ENCODE measurements at places on chromosomes 5 and 9.

- DNase-seq = no peak
Observed at GRCh38 chr5:9302218-9302617, 243.7 kb downstream of the SEMA5A start.

DNA sequence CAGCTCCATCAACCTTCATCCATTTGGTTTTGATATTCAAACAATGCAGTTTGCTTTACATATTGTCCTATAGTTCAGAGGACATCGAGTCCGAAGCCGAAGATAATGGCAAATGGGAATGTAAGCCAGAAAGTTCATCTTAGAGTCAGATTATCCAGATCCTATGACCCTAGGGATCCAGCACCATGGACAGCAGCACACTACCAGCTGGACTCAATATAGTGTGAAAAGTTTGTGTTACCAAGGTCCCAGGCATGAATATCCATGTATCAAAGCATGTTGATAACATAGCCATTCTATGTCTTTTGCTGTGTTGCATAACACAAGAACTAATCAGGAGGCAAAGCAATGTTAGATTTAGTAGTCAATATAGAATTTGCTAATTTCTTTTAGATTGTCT is 46.3 kb downstream of the FSTL4 start:
- no peak for DNase-seq

GRCh38 chr5:100828071-100828897 is 74.8 kb downstream of the ST8SIA4 start:
- no peak for DNase-seq

GRCh38 chr5:439636-440035 is 3.3 kb upstream of the EXOC3 start:
- no peak for DNase-seq

DNA sequence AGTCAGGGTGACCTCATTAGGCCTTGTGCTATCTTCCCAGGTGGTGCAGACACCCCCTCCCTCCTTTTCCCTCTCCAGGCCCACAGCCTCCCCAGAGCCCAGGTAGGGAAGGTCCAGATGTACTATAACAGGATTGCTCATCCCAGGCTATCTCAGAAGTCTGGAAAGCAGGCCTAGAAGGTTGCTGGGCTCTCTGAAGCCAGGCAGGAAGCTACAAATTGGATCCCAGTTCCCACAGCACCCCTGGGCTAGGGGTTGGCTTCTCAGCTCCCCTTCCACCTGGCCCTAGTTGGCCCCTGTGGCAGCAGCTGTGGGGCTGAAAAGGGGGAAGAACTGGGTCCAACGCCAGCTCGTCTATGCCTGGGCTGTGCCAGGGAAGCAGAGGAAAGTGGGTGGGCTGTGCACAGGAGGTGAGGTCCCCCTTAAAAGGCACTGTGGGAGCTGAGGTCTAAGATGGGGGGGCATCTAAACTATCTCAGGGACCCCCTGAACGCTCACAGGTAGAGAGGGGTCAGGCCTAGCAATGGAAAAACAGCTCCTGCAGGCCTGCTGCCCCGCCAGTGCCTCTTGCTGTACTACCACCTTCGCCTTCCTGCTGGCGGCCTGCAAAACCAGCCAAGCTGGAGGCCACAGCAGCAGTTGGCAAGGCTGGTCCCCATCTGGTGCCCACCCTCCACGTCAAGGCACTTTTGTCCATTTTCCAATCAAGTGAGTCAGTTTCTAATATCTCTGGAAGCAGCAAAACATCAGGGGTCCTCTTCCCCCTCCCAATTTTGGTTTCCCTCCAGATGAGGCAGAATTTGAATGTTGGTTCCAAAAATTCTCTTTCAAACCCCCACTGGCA is 13.3 kb upstream of the PSMD5 start:
- no peak for DNase-seq

DNA sequence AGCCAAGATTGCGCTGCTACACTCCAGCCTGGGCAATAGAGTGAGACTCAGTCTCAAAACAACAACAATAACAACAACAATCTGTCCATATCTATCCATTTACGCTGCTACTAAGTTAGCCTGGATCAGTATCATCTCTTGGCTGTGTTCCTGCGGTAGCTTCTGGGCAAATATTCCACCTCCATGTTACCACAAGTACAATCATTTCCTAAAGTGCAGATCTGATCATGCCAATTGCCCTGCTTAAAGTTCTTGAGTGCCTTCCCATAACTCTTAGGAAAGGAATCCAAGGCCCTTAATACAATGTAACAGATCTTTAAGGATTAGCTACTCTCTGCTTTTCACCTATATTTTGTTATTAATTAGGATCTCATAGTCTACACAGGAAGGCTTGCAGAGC is 15.4 kb upstream of the PPP2R2B start:
- no peak for DNase-seq

DNA sequence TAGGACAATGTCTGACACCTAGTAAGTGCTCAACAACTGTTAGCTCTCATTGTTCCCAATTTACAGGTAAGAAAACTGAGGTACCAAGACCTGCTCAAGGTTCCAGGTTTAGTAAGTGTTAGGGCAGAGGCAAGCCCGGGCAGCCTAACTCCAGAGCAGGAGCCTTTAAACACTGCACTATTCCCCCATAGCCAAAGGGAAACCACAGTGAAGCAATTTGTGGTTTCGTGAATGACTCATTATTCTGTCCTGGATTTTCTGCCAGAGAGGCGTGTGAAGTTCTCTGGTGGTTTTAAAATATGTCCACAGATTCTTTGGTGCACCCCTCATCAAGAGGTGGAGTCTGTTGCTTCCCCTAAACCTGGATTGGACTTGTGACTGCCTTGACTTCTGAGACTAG is 1.0 kb upstream of the MCC start:
- peak; percentile 9 for DNase-seq

DNA sequence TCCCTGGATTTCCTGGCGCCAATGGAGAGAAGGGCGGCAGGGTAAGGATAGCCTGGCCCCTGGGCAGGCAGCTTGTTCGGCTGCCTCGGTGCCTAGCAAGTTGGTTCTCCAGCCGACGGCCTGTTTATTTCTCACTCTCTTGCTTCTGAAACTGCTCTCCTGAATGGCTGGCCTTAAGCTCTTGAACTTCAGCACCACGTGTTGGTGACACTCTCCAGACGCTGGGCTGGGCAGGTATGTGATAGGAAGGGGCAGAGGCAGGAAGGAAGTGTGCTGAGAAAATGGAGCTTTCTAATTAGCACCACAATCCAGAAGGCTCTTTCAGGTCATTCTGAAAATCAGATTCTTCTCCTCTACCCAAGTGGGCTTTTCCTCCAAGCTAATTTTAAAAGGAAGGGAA is 91.4 kb upstream of the FCN2 start:
- no peak for DNase-seq

- no peak for DNase-seq
Observed at GRCh38 chr5:74672215-74672877, 12.7 kb upstream of the HEXB start.

DNA sequence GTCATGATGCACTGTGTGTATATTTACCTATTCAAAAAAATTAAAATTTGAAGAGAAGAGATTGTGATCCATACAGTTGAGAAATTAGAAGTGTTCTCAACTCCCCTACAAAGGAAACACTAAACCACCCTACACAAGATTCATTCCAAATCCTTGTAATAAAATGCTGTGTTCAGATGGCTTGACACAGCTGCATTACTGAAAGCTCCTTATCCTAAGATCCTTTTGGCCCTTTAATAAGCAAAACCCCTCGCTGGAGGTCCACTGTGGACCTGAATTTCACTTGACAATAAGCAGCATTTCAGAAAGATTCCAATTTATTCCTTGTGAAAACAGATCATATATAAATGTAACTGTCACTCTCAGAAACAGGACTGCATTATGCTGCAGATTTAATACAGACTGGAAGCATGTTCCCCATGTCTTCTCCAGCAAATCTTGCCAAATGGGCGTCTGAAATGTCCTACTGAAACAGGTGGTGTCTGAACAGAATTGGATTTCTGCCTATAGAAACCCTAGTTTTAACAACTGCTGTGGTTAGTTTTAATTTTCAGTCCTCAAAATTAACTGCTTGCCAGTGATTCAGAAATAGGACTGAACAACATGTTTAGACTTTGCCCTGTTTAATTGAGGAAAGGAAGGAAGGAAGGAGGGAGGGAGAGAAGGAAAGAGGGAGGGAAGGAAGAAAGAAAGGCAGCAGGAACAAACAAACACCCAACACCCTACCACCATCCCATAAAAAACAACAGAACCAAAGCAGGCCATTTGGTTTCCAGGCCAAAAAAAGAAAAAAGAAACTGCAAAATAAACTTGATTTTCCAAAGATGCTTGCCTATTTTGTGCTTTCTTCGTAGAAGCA is 179.6 kb downstream of the MLLT3 start:
- DNase-seq = no peak

DNA sequence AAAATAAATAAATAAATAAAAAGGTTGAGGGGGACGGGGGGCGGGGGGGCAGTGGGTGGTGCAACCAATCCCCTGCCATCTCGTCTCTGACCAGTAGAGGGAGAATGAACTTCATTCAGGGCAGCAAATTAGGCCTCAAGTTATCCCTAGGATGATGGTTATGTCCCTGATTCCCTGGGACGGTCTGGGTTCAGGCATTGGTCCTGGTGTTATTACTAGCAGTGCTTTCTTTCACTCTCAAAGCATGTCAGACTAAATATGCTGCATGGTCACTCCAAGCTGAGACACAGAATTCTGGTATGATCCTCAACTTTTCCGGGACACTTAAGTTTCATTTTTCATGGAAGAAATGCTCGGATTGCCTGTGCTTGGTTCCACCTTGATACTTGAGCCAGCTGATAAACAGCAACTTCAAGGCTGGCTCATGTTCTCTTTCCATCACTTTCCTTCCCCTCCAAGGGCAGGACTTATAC is 59.4 kb downstream of the DAP start:
- DNase-seq = no peak

DNA sequence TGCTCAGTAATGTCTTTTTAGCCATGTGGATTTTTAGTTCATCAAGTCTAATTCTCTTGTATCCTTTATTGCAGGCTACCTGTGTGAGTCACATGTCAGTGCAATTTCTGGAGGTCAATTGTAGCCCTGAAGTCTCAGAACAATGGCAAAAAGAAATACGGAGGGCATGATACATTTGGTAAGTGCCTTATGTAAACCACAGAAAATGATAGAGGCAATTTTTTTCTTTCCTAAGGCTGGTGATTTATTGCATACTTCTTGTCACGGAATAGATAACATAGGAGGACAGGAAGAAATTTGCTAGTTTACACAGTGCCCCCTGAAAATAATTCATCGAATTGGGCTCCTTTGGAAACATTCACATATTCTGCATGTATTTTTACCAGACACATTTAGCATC is 235.9 kb downstream of the DMRTA1 start:
- no peak for DNase-seq

DNA sequence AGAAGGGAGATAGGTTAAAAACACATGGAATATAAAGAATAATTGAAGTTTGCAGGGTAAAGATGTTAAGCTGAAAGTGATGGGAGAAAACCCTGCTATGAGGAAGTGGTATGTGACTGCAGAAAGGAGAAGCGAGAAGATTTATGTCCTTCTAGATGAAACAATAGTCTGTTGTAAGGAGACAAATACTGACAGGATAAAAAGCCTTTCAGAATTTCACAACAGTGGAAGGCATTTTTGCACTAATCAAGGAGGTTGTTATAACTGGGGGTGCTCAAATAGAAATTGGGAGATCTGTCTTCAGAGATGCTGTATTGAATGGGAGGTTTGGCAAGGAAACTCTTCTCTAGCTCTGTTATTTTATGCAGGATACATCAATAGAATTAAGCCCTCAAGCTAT is 69.6 kb downstream of the NMUR2 start:
- DNase-seq = no peak

DNA sequence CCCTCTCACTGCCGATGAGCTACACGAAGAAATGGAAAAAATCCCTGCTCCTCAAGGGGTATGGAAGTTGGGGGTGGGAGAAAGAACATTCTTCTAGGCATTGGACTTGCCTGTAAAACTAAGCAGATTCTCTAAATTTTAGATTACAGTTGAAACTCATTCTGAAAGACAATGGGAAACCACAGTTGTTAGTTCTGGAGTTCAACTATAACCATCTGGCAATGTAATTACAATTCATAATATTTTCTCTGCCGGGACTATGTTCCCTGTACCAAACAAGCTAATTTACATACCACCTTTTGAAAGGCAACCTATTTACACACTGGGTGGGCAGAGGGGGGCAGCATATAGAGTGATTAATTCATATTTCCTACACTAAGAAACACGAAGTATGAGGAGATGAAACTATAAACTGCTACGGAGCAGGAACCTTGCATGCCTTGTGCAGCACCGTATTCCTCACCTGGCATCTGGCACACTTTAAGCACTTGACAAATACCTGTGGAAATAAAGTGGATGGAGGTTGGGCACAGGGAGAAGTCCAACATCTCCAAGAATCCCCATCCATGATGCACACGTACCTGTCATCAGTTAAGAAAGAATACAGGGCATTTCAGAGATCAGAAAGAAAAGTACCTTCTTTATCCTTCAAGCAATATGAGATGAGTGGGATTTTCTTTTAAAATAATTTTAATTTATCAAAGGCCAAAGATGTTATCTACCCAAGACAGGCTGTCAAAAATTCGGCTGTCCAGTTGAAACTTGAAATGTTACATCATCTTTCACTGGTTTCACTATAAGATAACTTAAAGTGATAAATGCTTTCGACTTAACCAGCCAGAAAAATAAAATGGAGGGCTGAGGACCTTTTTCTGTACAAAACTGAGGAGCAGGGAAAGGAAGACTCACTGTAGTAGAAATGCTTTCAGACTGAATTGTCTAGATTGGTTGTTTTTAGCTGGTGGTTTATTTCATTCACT is 54.2 kb downstream of the SSBP2 start:
- DNase-seq = no peak

DNA sequence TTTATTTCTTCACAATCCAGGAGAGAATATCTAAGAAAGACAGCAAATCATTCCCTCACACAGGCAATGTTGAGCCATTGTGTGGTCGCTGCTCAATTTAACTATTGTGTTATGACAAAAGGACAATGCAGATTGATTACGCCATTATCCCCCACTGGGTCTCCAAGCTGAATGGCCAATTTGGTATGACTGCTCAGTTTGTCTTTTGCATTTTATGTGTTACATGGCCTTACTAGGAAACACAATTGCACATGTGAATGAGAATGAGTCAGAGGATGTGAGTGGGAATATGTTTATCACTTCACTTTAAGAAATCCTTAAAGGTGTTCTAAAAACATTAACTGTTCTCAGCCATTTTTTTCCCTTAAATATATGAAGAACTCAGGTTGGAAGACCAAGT is 108.3 kb downstream of the FAM174A start:
- no peak for DNase-seq

All from activated T-cell treated with anti-CD3 and anti-CD28 coated beads for 24 hours (primary cell).